ENCODE measurements at places on chromosomes 12 and 14.

- DNase-seq = no peak
Observed at GRCh38 chr12:2537868-2538541, 256.8 kb upstream of the FKBP4 start.

DNA sequence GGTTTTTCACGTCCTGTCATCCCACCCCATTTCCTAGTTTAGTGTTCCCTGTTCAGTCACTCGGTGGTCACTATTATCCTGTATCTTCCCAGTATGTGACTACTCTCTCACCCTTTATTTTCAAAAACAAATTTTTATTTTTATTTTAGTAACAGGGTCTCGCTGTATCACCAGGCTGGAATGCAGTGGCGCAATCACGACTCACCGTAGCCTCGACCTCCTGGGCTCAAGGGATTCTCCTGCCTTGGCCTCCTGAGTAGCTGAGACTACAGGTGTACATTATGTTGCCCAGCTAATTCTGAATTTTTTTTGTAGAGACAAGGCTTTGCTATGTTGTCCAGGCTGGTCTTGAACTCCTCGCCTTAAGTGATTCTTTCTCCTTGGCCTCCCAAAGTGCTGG lies 20.1 kb upstream of the PRICKLE1 start:
- no peak for DNase-seq

GRCh38 chr14:53124786-53125185 lies 28.3 kb downstream of the DDHD1 start:
- no peak for DNase-seq

DNA sequence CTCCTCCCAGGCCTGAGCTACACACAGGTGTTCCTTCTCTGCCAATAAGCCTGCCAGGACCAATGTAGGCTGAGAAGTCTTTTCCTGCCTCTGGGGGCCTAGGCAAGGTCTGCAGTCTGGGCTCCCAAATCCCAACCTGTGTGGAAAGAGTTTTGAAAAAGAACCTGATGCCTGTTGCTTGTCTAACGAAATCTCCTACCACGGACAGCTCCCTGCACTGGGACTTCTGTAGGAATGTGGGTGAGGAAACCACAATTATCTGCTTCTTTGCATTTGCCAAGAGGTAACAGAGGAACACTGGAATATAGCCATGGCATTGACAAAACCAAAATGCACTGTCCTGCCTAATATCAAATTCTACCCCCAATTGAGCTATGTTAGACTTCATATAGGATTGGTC lies 877.0 kb upstream of the TMEM132C start:
- DNase-seq = peak; percentile 53

DNA sequence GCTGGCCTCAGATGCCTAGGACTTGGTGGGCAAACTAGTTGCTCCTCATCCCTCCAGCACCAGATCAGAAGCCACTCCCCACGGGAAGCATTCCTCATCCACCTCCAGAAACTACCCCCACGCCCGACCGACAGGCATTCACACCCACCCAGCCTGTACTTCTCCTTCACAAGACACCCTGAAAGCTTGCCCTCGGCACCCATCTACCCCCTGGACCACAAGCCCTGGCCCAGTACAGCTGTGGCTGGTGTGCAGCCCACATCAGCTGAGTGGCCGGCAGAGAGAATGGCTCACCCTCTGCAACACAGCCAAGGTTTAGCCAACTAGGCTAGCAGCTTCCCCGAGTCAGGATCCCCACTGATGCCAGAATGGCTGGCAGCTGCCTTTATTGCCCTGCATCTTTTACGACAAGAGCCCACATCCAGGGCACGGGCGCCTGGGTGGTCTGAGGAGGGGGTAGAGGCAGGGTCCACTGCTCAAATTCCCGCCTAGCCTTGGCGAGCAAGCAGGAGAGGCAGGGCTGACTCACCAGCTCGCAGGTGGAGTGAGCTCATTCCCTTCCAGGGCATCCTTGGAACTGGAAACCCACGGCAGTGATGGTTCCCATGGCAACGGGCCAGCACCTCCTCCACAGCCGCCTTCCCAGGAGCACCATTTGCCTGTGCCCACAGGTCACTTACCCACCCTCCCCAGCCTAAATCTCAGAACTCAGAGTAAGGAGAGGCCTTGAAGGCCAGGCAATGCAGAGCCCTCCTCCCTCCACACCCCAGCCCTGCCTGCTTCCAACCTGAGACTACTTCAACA lies 17.1 kb downstream of the ACTN1 start:
- DNase-seq = no peak

DNA sequence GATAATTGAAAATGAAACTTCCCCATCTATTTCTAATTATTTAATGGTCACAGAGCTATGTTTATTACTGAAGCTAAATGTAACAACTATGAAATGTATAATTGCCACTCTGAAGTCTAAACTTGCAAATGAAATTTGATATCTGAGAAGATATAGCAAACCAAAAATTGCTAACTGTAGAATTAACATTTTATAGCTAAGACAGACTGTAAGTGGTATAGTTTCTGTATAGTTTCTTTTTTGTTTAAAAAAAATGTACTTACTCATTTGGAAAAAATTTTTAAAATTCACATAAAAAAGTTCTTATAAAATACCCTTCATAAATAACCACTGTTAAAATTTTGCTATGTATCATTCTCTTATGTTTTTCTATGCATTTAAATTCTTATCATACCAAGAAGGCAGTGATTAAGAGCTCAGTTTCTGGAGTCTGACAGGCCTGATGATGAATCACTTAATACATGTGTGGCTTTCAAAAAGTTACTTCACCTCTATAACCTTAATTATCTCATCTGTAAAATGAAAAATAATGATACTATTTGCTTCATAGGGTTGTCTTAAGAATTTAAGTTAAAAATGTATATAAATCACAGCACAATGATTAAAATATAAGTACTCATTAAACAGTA lies 214.7 kb upstream of the GARIN2 start:
- no peak for DNase-seq

GRCh38 chr12:55385891-55386290 lies 14.4 kb upstream of the OR6C65 start:
- DNase-seq = no peak

DNA sequence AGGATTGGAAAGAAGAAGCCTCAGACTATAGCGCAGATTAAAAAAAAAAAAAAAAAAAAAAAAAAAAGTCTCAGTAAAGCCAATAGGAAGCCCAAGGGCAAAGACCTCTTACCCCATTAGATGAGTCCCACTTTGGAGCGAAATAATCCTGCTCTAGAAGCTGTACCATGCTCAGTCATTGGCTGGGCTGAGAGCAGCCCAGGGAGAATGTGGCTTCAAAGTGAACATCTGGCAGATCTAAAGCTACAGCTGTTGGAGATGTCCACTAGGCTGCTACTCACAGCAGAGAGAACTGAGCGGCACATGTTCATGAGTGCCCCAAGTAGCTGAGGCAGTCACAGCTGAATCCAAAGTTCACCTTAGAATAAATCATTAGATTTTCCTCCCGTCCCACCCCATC lies 560.9 kb downstream of the MED13L start:
- no peak for DNase-seq

DNA sequence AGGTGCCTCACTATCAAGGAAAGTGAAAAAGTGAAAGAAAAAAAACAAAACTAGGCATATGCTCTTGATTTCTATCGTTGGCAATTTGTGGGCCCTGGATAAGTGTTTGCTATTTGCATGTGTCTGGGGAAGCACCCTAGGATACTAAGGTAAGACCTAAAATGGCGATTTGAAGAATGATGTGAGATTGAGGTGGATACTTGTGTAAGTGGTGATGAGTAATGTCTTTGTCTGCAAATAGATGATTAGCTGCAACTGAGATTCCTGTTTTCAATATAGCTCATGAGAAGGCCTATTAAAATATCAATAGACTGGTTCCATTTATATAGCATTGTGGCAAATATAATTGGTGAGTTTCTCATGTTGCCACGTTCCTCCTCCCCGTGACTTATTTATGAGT lies 261.7 kb downstream of the NEDD1 start:
- DNase-seq = no peak

GRCh38 chr14:101861464-101861863 lies 100.0 kb downstream of the PPP2R5C start:
- no peak for DNase-seq

- no peak for DNase-seq
Observed at GRCh38 chr12:113203852-113204760, 17.2 kb upstream of the TPCN1 start.

- no peak for DNase-seq
Observed at GRCh38 chr12:93300611-93301021, 77.1 kb upstream of the NUDT4 start.
